Dermis microvascular lymphatic vessel endothelial cell (primary cell): ENCODE measurements at places on chromosomes 3 and 15. TPM values are rescaled to one million over a fixed set of nuclear protein-coding genes. Genes with fewer than 3 reads are reported as not detected.

The C3orf49 gene
- total RNA-seq = not detected in 2 replicates

The ZNF80 gene
- total RNA-seq = not detected in 2 replicates

The TNFSF10 gene
- total RNA-seq = 53.9 and 84.3 TPM in 2 replicates

The CCRL2 gene
- total RNA-seq = 1.3 TPM in 2 replicates

The POPDC2 gene
- 0.26 and 0.76 TPM in 2 replicates for total RNA-seq

The TMEM158 gene
- 1.0 and 2.8 TPM in 2 replicates for total RNA-seq

The TTLL13 gene
- total RNA-seq = under 0.01 and 0.13 TPM in 2 replicates

The IQCH gene
- total RNA-seq = 1.0 and 1.1 TPM in 2 replicates

The SLCO3A1 gene
- total RNA-seq = 0.90 and 1.8 TPM in 2 replicates

The TM4SF4 gene
- not detected in 2 replicates for total RNA-seq

The STRA6 gene
- under 0.01 TPM in 1 of 2 replicates, not detected in the other for total RNA-seq

The CHRFAM7A gene
- 0.76 and 1.7 TPM in 2 replicates for total RNA-seq

The PTX3 gene
- 219 and 387 TPM in 2 replicates for total RNA-seq

The SI gene
- not detected in 2 replicates for total RNA-seq

The TGM4 gene
- total RNA-seq = 0.13 TPM in 2 replicates

The COL6A6 gene
- total RNA-seq = not detected in 2 replicates

The DISP2 gene
- under 0.01 and 0.13 TPM in 2 replicates for total RNA-seq

The HRG gene
- not detected in 2 replicates for total RNA-seq

The SCAANT1 gene
- total RNA-seq = not detected in 2 replicates

The RTP1 gene
- not detected in 2 replicates for total RNA-seq

The RTP3 gene
- total RNA-seq = not detected in 2 replicates
